ENCODE measurements at places on chromosomes 7 and 10.

GRCh38 chr10:28202941-28203352, 99.9 kb downstream of the MPP7 start:
- DNase-seq = no peak

DNA sequence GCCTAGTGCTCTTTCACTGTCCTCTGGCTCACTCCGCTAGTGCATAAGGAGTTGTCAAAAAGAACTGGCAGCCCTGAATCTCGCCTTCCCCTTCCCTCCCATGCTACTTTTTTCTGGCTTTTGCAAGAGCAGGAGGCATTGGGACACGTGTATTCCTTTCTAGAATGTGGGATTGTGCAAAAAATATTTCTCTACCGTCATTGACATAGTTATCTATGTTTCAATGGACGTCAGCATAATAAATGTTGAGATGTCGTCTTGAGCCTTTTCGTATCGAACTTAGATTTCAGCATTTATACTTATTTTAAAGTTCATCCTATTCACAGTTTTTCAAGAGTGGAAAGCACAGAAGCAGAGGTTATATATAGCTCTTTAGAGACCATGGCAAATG, 727 bp downstream of the ING3 start:
- DNase-seq = no peak

GRCh38 chr10:30002426-30003266, 56.7 kb downstream of the JCAD start:
- peak; percentile 42 for DNase-seq

DNA sequence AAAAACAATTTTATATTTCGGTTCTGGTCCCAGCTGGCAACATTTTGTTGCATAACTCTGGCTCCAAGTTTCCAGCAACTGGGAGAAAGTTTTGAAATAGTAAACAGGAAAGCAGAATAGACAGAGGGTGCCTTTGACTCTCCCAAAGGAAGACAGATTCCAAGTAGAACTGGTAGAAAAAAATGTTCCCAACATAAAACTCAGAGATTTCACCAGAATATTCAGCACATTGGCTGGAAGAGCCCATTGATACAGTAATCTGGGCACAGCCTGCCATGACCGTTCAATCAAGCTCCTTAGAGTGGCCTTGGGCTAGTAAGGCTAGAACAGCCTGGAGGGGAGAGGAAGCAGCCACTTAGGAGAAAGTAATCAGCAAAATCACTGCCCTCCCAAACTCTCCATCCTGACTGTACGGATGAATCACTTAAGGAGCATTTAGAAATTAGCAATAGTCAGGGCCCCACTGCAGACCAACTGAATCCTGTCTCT, 120.4 kb downstream of the CUBN start:
- DNase-seq = no peak

- no peak for DNase-seq
These were observed 152.6 kb downstream of the SLC16A9 start for GRCh38 chr10:59557052-59557451.

DNA sequence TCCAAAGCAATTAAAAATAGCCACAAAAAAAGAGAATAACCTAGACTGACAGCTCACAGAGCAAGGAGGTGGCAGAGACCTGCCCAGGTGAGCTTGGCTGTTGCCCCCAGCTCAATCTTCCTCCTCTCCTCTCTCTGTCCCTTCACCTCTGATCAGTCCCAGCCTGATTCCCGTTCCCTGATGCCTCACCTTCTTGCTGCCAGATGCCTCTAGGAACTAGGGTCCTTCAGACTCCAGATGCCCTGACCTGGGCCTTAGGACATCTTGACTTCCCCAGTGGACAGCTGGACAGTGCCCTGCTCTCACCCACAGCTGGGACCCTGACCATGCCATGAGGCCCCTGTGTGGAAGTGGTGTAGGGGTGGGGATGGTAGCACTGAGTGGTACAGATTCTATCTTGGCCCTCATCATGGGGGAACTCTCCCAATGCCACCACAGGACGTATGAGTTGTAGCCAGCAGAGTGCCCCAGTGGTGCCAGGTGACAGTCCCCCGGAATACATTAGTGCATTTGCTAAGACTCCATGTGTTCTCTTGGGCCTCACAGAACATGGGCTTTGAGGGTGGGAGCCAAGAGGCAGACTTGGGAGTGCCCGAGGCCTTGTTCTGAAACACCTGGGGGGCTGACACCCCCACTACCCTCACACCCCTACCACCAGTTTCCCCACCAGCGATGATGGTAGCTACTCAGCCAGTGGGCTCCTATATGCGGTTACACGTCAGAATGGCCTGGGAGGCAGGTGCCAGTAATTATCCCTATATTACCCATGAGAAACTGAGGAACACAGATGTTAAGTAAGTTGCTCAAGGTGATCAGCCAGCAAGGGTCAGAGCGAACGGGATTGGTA, 2.0 kb downstream of the DEPP1 start:
- DNase-seq = no peak

GRCh38 chr10:127353544-127353943, 157.2 kb upstream of the INSYN2A start:
- no peak for DNase-seq

DNA sequence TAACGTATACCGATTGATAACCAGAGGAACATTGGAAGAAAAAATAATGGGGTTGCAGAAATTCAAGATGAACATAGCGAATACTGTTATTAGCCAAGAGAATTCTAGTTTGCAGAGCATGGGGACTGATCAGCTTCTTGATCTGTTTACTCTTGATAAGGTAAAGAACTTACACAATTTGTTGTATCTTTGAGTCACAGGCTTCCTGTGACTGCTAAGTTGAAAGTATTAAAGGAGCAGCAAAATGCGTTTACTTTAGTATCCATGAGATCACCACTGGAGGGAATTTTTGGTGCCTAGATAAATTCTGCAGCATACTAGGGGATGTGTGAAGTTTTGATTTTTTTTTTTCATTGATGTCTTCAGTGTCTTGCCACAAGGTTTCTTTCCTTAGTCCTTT, 103.6 kb downstream of the BTAF1 start:
- no peak for DNase-seq

DNA sequence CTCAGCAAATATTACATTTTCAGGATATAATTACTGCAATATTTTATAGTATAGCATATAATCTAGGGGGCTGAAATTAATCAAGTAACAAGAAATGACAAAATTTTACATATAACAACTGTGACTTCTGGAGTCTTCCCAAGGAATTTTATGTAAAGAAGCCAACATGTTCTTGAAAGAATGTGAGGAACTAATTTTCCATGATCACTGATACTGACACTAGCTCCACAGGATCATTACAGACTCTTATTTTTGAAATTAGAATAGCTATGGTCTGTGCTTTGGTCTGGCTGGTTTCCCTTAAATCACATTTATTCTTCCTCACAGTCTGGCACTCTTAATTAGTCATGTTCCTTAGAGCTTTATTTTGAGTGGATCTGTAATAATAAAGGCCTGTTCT, 267.7 kb upstream of the SEMA3A start:
- DNase-seq = no peak

DNA sequence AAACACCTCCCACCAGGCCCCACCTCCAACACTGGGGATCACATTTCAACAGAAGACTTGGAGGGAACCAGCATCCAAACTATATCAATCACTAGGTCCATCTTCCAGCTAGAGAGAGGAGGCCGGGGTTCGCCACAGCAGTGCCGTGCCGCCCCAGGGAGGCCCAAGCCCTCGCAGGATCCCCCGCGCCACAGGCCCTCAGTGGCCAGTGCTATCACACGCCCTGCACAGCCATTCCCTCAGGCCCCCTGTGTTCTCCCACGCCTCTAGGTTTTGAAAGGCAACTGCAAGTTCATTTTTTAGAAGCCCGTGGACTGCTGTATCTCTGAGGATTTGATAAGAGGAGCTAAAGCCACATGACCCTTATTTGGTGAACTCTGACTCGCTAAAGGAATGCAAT, 136.4 kb downstream of the OAT start:
- no peak for DNase-seq

DNA sequence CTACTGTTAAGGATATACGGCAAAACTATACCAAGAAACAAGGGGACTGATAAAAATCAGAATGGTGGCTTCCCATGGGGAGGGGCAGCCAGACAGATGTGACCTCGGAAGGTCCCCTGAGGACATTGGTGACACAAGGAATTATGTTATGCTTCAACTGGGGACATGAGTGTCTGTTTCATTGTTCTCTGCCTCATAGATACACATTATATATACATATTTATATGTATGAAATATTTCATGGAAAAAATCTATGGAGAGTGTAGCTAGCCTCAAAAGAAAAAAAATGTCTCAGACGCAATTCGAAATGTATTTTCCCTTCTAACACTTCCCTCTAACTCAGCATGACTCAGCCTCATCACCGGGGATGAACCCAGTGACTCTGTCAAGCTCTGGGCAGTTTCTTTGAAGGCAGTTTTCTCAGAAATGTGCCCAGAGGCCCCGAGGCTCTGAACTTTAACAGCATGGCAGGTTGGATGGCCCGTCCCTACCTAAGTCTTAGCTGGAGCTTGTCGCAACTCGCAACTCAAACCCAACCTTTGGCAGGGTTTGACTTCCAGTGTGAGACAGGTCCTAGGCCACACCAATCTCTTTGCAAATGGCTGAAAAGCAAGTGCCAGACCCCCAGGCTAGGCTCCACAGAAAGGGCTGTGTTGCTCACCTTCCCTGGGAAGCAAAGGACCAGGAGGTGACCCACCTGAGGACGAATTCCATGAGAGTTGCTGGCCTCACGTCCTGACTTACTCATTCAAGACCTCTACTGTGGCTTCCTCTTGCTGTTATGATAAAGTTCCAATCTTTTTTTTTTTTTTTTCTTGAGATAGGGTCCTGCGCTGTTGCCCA, 86.9 kb downstream of the CARD11 start:
- DNase-seq = peak; percentile 43

- DNase-seq = no peak
These were observed 148.4 kb downstream of the KLF6 start for GRCh38 chr10:3636356-3637181.

All from activated gamma-delta T cell treated with anti-CD3 and anti-CD28 coated beads, Interleukin-2, amount 50 U/mL, for 16 hours (primary cell).